ENCODE measurements at places on chromosomes 11 and 22.

DNA sequence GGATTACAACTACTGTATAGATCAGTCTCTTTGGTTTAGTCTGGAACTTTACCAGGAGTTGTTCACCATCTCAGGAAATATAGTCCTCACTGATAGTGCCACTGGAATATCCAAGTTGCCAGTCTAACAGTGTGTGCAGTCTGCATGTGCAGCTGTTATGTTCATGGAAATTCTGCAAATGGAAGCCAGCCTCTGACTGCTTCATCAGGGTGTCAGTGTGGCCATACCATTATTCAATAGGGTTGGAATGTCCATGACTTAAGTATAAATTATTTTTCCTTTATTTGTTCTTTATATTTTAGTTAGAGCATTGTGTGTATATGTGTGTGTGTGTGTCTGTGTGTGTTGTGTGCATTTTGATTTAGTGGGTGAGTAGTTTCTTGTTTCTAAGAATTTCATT lies 51.8 kb downstream of the C11orf96 start:
- DNase-seq: no peak

DNA sequence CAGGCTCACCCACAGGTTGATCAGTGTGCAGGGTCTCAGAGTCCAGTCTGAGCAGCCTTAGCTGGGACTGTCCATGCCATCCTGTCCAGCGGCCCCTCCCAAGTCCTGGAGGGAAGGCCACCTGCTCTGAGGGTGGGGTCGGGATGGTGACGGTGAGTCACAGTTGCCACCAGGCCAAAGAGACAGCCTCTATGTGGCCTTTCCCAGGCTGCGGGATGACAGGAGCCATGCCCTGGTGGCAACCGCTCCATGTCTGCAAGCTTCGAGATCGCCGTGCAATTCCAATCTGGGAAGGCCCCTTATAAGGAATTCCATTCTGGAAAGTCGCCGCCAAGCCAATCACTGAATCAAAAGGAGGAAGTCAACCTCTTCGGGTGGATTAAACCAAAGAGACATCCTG lies 47.5 kb downstream of the RTL6 start:
- DNase-seq: no peak

DNA sequence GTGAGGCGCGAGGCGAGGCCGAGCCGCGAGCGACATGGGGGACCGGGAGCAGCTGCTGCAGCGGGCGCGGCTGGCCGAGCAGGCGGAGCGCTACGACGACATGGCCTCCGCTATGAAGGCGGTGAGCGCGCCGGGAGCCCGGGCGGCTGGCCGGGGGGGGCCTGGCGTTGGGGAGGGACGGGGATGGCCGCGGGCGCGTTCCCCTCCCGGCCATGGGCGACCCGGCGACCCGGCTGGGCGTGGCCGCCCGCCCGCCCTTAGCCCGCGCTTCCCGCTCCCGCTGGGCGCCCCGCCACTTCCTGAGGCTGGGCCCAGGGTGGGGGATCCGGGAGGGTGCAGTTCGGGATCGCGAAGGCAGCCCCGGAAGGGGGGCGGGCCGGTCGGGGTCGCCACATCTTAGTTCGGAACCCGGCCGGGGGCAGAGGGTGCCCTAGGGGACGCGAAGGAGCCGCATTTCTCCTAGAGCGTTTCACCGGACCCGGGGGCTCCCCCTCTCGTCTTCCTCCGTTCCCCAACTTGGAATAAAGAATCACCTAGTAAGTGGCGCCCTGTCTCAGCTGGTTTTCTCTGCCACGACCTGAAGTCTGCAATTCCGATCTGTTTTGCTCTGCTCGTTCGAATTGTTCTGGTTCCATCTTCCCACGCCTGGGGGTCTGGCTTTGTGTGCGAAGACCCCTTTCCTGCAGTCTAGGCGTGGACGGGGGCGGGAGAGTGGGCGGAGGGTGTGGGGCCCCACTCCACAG lies 536 bp downstream of the YWHAH start:
- DNase-seq: peak; percentile 19

GRCh38 chr22:49960159-49961004 lies at the start of gene PIM3:
Gene PIM3, plus strand, starts transcription at chr22:49960772. Its CDS starts 176 bp downstream, at chr22:49960948.
- peak; percentile 98 for DNase-seq

GRCh38 chr11:116580799-116581198 lies 192.0 kb downstream of the BUD13 start:
- DNase-seq: peak; percentile 22

GRCh38 chr22:36211237-36211861 lies 9.7 kb upstream of the APOL4 start:
- peak; percentile 75 for DNase-seq

GRCh38 chr22:19995611-19996339 lies 20.8 kb downstream of the ARVCF start:
- peak; percentile 84 for DNase-seq

DNA sequence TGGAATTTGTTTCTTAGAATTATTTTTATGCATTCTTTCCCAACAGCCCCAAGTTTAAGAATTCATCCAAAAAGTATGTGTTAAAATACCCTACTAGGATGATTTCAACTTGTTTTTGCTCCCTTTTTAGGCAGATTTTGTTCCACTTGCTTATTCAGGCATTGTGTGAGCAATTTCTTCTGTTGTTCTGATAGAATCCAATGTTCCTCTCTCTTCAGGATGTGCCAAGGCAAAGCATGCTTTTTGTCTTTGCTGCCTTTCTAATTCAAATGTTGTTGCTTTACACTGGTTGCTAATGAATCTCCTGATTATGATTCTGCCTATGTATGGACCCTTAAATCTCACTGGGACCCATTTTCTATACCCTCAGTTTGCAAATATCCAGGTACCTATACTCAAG lies 131.2 kb upstream of the ARHGAP42 start:
- no peak for DNase-seq

- no peak for DNase-seq
These were observed 584.8 kb downstream of the DLG2 start for GRCh38 chr11:85042361-85042760.

GRCh38 chr22:45999379-45999971 lies 22.5 kb upstream of the WNT7B start:
- no peak for DNase-seq
